NCI-H2171 (cell line): ENCODE measurements at places on chromosomes 6 and 20.

GRCh38 chr6:53134601-53135235 lies 13.9 kb downstream of the GCM1 start:
- DNase-seq, result no peak

- no peak for DNase-seq
Measured at GRCh38 chr20:10521068-10521831, 86.1 kb downstream of the SLX4IP start.

- no peak for DNase-seq
Measured at GRCh38 chr20:60069656-60070055, 111.4 kb downstream of the CDH26 start.

DNA sequence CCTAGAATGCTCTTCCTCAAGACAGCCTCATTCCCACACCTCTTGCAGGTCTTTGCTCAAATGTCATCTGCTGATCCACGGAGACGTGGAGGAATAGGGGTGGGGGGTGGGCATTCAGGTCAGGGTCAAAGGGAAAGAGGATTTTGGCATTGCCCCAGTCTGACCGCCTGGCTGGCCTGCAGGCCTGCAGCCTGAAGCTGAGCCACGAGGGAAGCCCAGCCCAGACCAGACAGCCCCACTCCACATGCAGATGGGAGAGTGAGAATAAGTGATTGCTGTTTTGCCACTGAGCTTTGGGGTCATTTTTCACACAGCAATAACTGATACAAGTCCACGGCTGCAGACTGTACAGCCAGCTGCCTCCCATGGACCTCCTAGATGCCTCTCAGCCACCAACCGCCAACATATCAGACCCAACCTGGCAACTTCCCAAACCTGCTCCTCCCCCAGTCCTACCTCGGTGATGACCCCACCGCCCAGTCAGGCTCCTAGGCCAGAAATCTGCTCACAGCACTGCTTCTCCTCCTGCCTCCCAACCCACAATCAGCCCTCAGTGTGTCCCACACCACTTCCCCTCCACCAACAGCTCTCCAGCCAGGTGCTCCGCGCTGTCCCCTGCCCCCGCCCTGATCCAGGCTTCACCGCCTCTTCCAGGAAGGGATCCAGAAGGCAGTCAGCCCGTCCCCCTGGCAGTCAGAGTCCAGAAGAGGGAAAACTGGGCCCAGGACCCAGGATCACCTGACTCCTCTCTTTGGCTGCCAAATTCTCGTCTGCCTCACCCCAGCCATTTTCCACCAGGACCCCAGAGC lies 14.0 kb downstream of the KIAA1755 start:
- DNase-seq, result no peak

- DNase-seq, result no peak
Measured at GRCh38 chr6:132872923-132873322, 58.6 kb downstream of the RPS12 start.

DNA sequence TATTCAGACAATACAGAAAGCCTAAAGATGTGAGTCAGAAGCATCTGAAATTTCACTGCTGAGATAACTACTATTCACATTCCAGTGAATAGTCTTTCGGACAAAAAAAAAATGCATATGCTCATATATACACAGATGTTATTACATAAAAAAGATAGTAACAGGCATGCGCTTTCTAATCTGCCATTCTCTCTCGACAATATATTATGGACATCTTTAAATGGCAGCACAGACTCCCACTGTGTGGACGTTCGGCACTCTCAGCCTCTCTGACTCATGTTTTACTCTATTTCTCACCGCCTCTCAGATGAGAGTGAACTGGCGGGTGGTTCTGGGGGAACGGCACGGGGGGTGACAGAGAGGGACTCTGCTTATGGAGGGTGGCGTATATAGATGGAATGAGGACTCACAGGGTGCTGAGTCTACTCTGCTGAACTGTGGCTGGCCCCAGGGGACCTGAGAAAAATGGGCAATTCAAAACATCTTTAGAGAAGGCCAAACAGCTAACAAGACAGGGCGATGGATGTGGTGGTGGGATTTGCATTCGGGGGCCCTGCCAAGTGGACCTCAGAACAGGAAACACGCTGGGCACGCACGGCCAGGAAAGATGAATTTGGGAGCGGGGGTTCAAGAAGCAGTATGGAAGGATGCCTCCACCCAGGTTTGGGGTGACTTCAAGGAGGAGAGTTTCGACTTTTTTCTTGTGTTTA lies 68.9 kb downstream of the MDGA1 start:
- DNase-seq, result no peak

DNA sequence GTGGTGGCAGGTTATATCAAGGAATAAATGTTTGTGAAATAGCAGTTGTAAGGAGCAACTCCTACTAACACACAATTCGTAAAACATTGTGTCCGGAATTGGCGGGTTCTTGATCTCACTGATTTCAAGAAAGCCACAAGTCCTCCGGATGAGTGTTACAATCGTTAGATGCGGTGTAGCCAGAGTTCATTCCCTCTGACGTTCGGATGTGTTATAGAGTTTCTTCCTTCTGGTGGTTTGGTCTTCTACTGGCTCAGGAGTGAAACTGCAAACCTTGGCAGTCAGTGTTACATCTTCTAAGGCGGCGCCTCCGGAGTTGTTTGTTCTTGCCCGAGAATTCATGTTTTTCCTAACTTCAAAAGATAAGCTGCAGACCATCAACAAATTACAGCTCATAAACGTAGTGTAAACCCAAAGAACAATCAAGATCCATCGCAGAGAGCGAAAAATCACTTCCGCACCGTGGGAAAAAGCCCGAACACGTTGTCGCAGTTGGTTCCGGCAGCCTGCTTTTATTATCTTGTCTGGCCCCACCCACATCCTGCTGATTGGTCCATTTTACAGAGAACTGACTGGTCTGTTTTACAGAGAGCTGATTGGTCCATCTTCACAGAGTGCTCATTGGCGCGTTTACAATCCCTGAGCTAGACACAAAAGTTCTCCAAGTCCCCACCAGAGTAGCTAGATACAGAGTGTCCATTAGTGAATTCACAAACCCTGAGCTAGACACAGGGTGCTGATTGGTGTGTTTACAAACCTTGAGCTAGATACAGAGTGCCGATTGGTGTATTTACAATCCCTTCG lies 58.2 kb downstream of the TRIM27 start:
- peak; percentile 25 for DNase-seq

DNA sequence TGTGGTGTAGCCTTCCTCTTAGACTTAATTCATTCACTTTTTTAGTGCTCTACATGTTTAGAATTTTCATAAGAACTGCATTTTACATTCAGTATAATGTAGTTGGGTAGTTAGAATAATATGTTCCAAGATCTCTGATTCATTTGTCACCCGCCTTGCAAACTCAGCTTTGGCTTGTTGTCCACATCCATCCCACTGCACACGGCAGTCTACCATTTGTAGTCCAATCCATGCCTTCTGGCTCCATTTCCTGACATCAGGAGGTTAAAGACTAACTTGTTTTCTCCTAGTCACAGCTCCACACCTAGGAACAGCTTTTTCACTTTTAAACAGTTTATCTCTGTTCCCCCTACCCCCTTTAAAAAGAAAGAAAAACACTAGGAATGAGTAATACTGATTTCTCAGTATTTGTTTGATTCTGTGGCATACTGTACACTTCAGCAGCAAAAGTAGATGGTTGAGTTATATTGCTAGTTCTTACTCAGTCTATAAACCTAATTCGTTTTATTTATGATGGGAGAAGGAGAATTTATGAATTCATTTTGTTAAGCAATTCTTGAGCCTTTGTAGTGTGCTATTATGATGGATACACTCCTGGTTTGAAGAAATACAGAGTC lies 180.9 kb downstream of the ARID1B start:
- DNase-seq, result no peak

- DNase-seq, result no peak
Measured at GRCh38 chr20:36519944-36520343, 21.4 kb upstream of the MYL9 start.

- no peak for DNase-seq
Measured at GRCh38 chr6:129069006-129069405, 186.1 kb downstream of the LAMA2 start.

GRCh38 chr6:3898265-3898994 lies 49.3 kb downstream of the FAM50B start:
- DNase-seq, result no peak

DNA sequence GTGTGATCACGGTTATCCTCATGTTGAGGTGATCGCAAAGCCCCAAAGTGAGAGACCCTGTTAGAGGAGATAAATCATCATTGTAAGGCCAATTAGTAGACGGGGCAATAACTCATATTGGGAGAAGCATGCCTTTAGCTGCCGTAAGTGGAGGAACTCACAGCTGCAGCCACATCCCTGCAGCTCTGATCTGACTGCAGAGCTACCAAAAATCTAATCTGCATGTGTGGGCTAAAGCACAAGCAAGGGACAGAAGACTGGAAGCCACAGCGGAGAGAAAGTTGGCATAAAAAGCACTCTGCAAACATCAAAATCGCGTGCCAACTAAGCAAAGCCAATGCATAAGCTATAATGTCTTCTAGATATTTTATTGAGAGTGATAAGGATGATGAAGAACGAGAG lies 79.8 kb downstream of the TBC1D7 start:
- peak; percentile 14 for DNase-seq

DNA sequence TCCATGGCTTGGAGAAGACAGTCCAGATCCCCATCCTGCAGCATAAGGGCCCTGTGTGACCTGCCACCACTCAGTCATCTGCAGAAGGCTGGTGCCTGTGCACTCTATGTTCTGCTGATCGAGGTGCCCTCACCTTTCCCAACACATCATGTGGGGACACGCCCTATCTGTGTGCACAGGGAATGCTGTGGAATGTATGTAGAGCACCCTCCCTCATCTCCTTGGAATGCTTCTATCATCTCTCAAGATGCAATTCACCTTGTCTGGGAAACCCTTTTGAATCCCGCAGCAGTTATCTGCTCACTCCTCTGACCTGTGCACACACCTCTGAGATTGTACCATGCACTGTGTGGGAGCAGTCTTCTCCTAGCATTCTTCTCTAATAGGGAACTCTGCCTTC lies 207.2 kb upstream of the SSTR4 start:
- no peak for DNase-seq

GRCh38 chr20:18511571-18511970 lies 3.8 kb downstream of the SEC23B start:
- no peak for DNase-seq

DNA sequence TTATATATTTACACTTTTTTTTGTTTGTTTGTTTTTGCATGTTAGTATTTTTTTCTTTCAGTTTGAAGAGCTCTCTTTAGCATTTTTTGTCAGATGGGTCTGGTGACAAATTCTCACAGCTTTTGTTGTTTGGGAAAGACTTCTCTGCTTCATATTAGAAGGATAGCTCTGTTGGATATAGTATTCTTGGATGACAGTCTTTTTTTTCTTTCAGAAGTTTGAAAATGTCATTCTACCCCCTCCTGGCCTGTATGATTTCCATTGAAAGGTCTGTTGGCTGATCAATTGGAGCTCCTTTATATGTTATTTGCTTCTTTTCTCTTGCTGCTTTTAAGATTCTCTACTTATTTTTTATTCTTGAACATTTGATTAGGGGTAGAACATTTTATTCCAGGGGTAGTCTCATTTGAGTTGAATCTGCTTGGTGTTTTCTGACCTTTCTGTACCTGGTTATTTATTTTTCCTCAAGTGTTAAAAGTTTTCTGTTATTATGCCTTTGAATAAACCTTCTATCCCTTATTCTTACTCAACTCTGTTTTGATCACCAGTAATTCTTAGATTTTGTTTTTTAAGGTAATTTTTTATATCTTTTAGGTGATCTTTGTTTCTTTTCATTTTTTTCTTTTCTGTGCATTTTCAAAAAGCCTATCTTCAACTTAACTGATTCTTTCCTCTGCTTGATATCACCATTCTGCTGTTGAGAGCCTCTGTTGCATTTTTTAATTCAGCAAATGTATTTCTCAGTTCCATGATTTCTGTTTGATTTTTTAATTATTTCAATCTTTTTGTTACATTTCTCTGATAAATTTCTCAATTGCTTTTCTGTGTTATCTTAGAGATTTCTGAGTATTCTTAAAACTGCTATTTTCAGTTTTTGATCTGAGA lies 176.8 kb upstream of the ECI2 start:
- no peak for DNase-seq

DNA sequence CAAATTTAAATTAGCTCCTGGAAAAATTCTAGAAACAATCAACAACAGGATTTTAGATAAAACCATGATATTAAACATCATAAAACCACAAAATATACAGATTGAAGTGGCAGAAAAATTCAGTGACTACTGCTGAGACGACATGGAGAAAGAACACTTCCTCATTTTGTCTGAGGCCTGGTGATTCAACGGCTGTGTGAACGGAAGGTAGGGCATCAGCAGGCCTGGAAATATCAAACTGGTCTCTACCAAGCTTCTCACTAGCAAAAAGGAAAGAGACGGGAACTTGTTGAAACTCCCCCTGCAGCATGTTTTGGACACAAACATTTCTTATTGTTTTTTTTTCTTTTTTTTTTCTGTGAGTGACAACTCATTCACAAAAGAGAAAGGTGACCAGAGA lies 58.0 kb upstream of the AHI1 start:
- DNase-seq, result no peak

GRCh38 chr6:75761489-75761888 lies 12.4 kb downstream of the MYO6 start:
- no peak for DNase-seq

GRCh38 chr20:33004141-33004751 lies at the start of gene SUN5:
SUN5 (minus strand) TSS chr20:33004433; CDS start chr20:33004340, 93 bp downstream.
- no peak for DNase-seq

GRCh38 chr20:25489221-25489871 lies 81.9 kb downstream of the GINS1 start:
- DNase-seq, result no peak

GRCh38 chr6:80022803-80023202 lies 18.4 kb downstream of the TTK start:
- DNase-seq, result no peak

GRCh38 chr6:21024616-21025015 lies 490.4 kb downstream of the CDKAL1 start:
- no peak for DNase-seq

DNA sequence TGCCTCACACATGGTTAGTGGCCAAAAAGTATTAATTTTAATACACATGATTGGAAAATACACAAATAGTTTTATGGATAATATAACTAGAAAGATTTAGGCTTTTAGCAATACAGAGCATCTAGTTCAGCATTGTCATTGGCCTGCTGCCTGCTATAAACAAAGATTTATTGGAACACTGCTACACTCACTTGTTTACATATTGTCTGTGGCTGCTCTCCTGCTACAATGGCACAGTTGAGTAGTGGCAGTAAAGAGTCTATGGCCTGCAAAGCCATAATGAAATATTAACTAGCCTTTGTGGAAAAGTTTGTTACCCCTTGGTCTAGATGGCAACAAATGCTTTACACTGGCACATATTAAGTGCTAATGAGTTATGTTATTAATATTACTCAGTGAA lies 37.8 kb downstream of the ZNF451 start:
- DNase-seq, result no peak

GRCh38 chr6:15340775-15341174 lies 94.9 kb downstream of the JARID2 start:
- DNase-seq, result no peak

GRCh38 chr6:159067334-159067733 lies 22.5 kb upstream of the TAGAP start:
- DNase-seq, result no peak

- DNase-seq, result no peak
Measured at GRCh38 chr20:32578840-32579390, 6.2 kb downstream of the NOL4L start.
